Right renal pelvis (tissue), 4 donors: ENCODE measurements at places on chromosomes 6 and 20.
A peak's percentile ranks its signal among the peaks of the same experiment; 100 is the strongest.

GRCh38 chr6:132298344-132298949, 102.8 kb downstream of the MOXD1 start:
- DNase-seq: peak; percentile 30

GRCh38 chr6:123771126-123771525, 32.5 kb upstream of the NKAIN2 start:
- DNase-seq: no peak

- peak; percentile 44 for DNase-seq
Measured at GRCh38 chr6:46042355-46042999, 26.8 kb upstream of the CLIC5 start.

DNA sequence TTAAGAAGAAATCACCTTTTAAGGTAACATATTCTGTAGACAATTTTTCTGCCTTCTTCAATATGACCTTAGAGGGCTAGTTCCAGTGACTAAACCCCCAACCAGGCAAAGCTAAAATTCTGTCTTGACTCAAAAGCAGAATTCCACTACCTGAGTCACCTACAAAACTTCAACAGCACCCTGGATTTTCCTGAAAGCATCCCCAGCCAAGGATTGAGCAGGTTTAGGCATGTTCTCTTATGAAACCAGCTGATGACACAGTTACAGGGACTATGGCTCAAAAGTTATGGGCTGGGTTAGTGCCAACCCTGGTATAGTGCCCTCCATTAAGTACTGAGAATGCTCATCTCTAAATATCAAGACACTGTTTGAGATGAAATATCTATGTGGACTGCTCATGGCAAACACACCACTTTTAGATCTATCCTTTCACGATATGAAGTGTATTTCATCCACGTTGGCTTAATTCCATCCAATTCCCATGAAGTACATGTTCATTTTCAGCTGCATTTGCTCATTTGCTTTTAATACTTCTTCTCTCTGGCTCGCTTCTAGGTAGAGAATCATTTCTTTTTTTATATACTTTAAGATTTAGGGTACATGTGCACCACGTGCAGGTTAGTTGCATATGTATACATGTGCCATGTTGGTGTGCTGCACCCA, 53.6 kb upstream of the TNFAIP3 start:
- DNase-seq: no peak

DNA sequence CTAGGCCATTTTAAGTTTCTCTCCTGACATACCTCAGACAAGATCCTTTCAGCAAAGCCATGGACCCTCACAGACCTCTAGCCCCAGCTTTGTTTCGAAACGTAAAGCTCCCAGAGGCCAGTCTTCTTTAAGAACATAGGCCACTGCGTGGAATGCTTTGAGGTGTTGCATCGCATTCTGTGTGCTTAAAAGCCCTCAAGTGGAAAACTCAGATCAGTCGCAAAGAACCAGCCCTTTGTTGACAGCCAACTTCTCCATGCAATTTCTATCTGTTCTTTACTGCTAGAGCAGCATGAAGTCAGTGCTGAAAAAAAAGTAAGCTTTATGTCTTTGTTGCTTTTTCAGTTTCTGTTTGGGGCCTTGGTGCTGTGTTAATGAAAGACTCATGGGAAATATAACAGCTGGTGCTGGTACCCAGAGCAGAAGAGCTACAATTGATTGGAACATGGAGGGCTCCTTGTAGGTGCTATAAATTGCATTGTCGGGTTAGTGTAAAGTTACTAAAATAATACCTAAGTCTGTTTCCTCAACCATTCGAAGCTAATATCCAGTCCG, 142.6 kb downstream of the MAP3K7 start:
- no peak for DNase-seq

DNA sequence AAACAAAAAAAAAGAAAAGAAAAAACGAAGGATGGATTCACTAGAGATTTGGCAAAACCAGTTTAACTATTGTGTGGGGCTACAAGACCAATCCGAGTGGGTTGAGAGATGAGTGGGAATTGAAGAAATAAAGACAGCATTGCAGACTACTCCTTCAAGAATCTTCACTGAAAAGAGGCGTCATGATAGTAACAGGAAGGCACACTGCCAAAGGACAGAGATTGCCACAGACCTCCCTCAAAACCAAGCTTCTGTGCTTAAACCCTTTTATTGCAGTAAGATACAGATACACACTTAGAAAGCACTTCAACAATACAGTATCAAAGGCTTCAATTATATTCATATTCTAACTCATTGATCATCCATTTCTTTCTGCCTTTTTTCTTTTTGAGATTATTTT, 103.9 kb downstream of the IPCEF1 start:
- no peak for DNase-seq

GRCh38 chr6:25548451-25548850, 103.6 kb upstream of the SCGN start:
- no peak for DNase-seq

GRCh38 chr20:10453241-10453640, 18.1 kb downstream of the SLX4IP start:
- no peak for DNase-seq

- DNase-seq: no peak
Measured at GRCh38 chr6:57259064-57259463, 37.0 kb upstream of the RAB23 start.
